Stimulated activated CD8-positive, alpha-beta memory T cell treated with anti-CD3 and anti-CD28 coated beads, Interleukin-7, amount 100 ng/mL, for 4 hours (primary cell): ENCODE measurements at places on chromosomes 6 and 20.

DNA sequence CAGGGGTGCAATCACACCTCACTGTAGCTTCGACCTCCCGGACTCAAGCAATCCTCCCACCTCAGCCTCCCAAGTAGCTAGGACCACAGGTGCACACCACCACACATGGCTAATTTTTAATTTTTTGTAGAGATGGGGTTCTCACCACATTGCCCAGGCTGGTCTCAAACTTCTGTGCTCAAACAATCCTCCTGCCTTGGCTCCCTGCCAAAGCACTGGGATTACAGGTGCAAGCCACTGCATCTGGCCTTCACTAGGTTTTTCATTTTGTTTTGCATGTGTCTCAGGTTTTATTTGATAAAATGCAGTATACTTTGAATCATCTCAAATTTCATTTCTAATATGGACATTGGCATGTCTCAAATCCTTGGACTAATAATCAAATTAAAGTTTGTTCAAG, 98.7 kb downstream of the SLC16A10 start:
- DNase-seq: no peak

GRCh38 chr6:149941583-149942460, at the start of gene ULBP2:
TSS of gene ULBP2 (plus strand) at chr6:149942014. CDS start at chr6:149942073, 59 bp downstream.
- peak; percentile 89 for DNase-seq

GRCh38 chr6:42714098-42714761, 8.2 kb downstream of the PRPH2 start:
- no peak for DNase-seq

DNA sequence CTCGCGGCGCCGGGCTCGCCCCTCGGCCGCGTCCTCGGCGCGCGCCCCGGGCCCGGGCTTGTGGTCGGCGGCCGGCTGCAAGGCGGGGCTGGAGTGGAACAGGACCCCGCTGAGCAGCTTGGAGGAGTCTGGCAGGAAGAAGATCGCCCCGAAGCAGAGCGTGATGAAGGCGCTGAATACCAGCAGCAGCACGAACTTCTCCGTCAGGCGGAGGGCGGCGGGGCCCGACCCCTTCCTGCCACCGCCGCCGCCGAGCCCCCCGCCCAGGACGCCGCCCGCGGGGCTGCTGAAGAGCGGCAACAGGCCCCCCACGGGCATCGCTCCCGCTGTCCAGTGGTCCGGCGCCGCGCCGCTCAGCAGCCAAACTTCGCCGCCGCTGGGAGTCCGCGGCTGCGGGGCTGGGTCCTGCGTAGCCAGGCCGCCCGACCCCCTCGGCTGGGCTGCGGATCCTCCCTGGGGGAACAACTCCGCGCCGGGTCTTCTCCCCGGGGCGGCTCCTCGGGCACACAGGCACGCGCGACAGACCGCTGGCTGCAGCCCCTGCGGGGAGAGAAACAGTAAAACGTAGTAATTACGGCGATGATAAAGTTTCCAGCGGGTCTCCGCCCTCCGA, 707 bp downstream of the MAN1A1 start:
- DNase-seq: peak; percentile 20

- DNase-seq: no peak
Observed at GRCh38 chr6:88586371-88587149, 376.9 kb downstream of the RNGTT start.
